ENCODE measurements at places on chromosomes 2 and 18. TPM values are rescaled to one million over a fixed set of nuclear protein-coding genes. Genes with fewer than 3 reads are reported as not detected.

FAM237A gene
- total RNA-seq: not detected

TLX2 gene
- total RNA-seq: not detected

METTL4 gene
- total RNA-seq: 1.6 TPM

SERPINB11 gene
- not detected for total RNA-seq

GPAT2 gene
- 1.1 TPM for total RNA-seq

CHRND gene
- 49.1 TPM for total RNA-seq

GRB14 gene
- 2.8 TPM for total RNA-seq

RUFY4 gene
- total RNA-seq: not detected

SIX2 gene
- 51.6 TPM for total RNA-seq

SH2D6 gene
- not detected for total RNA-seq

ACTG2 gene
- total RNA-seq: 0.41 TPM

ADAM23 gene
- total RNA-seq: 2.4 TPM

GALNT14 gene
- not detected for total RNA-seq

LYPD1 gene
- total RNA-seq: not detected

SATB2 gene
- total RNA-seq: 6.4 TPM

C2orf78 gene
- not detected for total RNA-seq

GRCh38 chr18:24536834-24537233 is 76.4 kb downstream of the HRH4 start:
- no peak overlapping the region for H3K27ac ChIP-seq
- no peaks in the 10 kb centered on the region for H3K36me3 ChIP-seq

DNA sequence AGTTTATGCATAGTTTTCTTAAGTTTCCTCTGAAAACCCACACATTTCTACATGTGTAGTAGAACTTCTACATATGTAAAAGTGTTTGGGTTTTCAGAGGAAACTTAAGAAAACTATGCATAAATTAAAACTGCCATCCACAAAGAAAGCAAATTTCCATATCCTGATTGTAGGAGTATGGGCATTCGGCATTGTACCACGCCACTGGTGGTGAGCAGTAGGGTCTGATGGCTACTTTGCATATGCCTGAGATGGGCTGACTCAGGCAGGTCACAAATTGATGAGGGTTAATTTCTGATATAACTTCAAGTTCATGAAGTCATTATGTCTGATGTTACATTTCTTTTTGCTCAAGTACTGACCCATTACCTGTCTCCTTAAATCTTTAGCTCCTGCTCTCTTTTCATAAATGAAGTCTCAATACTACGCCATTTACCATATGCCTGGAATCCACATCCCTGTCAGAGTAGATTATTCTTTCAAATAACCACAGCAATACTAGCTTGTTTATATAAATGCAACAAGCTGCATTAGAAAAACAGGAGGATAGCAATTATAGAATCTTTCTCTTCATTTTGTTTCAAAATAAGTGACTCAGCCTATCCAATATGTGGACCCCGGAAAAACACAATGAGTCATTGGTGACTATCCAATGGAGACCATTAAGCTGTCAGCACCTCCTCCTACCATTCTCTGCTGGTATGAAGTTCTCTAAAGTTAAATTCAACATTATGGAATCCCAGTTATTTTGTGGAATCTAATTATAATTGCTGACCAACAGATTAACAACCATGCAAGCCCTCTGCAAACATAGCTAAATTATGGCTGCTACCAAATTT is 355.2 kb upstream of the UBE2E3 start:
- H3K27me3 ChIP-seq: no peaks in the 10 kb centered on the region
- H3K27ac ChIP-seq: no peak overlapping the region
- H3K4me1 ChIP-seq: no peaks in the 10 kb centered on the region

GRCh38 chr2:182422864-182423263 is 4.0 kb downstream of the PDE1A start:
- no peaks in the 10 kb centered on the region for H3K27me3 ChIP-seq
- H3K4me3 ChIP-seq: peak overlapping the region; percentile 15
- DNase-seq: no peak
- no peaks in the 10 kb centered on the region for H3K4me1 ChIP-seq
- no peaks in the 10 kb centered on the region for H3K36me3 ChIP-seq
- H3K27ac ChIP-seq: peak overlapping the region; percentile 10

DNA sequence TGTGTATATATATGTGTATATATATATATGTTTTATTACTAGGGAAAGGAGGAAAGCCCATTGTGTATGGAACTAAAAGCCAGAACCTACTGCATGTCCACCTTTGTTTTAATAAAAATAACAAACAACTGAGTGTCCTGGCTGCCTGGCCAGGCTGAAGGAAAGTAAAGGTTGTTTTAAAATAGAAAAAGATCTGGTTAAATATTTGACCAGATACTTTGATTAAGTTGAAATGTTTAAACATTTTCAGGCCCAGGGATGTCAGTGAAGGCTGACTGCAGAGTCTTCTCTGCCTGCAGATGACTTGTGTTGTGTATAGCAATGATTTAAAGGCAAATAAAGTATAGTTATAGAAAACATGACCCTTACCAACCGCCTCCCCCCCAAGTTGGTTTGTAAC is 22.8 kb downstream of the SPTBN1 start:
- H3K27me3 ChIP-seq: no peaks in the 10 kb centered on the region
- no peaks in the 10 kb centered on the region for H3K36me3 ChIP-seq
- DNase-seq: no peak

GRCh38 chr18:58952858-58953257 is 88.2 kb downstream of the ZNF532 start:
- DNase-seq: no peak
- H3K4me1 ChIP-seq: peaks cover 4% of the 10 kb centered on the region
- H3K36me3 ChIP-seq: peaks cover 21% of the 10 kb centered on the region
- H3K27me3 ChIP-seq: no peaks in the 10 kb centered on the region

DNA sequence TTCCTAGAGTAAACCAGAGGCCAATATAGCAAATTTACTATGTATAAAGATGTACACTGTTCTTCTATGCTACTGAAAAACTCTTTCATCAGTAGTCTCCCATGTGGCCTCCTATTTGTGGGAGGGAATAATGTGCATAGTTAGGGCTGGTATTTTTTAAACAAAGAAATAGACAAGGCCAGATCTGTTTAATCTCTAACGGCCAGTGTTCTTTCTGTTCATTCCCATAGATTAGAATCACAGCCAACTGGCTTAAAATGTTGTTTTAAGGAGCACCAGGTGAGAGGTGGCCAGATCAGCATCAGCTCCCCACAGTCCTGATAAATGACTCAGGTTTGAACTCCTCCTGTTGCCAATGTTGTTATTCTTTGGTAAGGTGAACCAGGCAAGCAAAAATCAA is 12.1 kb downstream of the LYPD6 start:
- H3K4me3 ChIP-seq: no peak overlapping the region
- no peaks in the 10 kb centered on the region for H3K4me1 ChIP-seq
- no peaks in the 10 kb centered on the region for H3K27me3 ChIP-seq
- no peak for DNase-seq
- no peak overlapping the region for H3K27ac ChIP-seq

DNA sequence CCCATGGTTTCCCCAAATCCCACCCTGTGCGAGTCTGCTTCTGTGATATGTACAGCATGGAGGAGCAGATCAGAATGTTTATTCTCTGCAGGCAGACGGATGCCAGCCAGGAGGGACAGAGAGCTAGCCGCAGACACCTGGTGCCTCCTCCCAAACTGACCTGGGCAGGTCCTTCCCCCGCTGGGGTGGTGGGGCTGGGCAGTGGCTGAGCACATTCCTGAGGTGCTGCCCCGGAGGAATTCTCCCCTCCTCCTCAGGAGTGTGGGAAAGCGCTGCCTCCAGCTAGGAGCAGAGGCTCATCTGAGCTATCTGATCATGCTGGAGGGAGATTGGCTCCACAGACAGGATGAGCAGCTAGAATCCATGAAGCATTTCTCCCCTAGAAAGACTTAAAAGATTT is 21.7 kb downstream of the C2orf92 start:
- H3K36me3 ChIP-seq: no peaks in the 10 kb centered on the region
- no peak for DNase-seq
- H3K4me3 ChIP-seq: no peak overlapping the region
- no peaks in the 10 kb centered on the region for H3K4me1 ChIP-seq
- H3K27me3 ChIP-seq: no peaks in the 10 kb centered on the region

DNA sequence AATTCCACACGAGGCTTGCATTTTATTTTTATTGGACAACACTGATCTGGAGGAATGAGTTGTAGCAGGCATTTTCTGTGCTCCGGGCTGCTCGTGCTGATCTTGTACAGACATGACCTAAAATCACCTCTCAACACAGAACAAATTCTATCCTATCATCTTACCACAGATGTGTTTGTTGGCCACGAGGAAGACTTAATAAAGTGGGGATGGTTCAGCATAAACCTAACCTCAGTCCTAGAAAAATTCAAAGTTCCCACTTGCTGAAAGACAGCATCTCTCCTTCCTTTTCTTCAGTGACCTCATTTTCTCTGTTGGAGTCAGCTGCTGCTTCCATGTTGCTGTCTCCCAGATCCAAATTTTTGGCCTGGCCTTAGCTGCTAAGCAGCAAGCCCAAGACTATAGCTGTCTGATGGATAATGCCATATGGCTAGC is 45.3 kb downstream of the RBKS start:
- peaks cover 27% of the 10 kb centered on the region for H3K4me1 ChIP-seq
- H3K4me3 ChIP-seq: no peak overlapping the region
- no peaks in the 10 kb centered on the region for H3K36me3 ChIP-seq
- DNase-seq: no peak
- peak overlapping the region; percentile 66 for H3K27ac ChIP-seq
- H3K27me3 ChIP-seq: no peaks in the 10 kb centered on the region

- peaks cover 9% of the 10 kb centered on the region for H3K4me1 ChIP-seq
- DNase-seq: no peak
- H3K27me3 ChIP-seq: no peaks in the 10 kb centered on the region
- H3K4me3 ChIP-seq: no peak overlapping the region
- no peak overlapping the region for H3K27ac ChIP-seq
- no peaks in the 10 kb centered on the region for H3K36me3 ChIP-seq
These were observed 123.2 kb downstream of the CAPN13 start for GRCh38 chr2:30684026-30684425.

- DNase-seq: peak; percentile 44
- H3K4me3 ChIP-seq: no peak overlapping the region
- H3K27ac ChIP-seq: peak overlapping the region; percentile 57
- H3K27me3 ChIP-seq: no peaks in the 10 kb centered on the region
- peaks cover 17% of the 10 kb centered on the region for H3K4me1 ChIP-seq
- no peaks in the 10 kb centered on the region for H3K36me3 ChIP-seq
These were observed 39.2 kb downstream of the MREG start for GRCh38 chr2:215973954-215974699.

DNA sequence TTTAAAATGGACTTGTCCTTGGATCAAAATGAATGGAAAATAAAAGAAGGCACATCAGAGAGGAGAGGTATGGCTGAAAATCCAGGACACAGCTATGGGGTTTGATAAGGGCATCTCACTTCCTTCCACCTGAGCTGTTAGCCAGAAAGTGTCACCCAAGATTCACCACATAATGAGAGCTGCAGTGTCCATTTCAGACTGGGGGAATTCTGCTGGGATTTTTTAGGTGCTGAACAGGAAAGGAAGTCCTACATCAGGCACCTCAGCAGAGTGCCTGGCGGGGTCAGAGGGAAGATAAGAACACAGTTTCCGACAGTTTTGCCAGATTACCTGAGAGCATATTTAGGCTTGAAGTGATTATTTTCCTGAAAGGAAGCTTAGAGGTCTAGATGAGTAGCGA is 187.6 kb upstream of the HNMT start:
- no peak for DNase-seq
- H3K27me3 ChIP-seq: no peaks in the 10 kb centered on the region
- H3K27ac ChIP-seq: no peak overlapping the region
- H3K4me1 ChIP-seq: no peaks in the 10 kb centered on the region
- no peak overlapping the region for H3K4me3 ChIP-seq

DNA sequence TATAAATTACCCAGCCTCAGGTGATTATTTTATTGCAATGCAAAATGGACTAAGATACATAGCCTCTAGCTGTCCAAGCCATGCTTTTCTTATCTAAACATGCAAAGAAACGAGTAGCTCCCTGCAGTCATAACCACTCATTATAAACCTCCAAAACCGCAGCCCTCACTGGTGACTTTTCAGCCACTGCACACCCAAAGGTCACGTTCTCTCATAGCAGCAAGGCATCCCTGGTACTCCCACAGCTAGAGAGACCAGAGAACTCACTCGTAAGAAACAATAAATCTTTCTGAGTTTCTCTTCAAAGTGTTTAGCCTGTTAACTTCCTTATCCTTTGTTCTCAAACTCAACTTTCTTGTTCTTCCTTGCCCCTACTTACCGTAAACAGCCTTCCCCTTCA is 28.5 kb upstream of the RALBP1 start:
- no peaks in the 10 kb centered on the region for H3K4me1 ChIP-seq
- no peaks in the 10 kb centered on the region for H3K27me3 ChIP-seq
- no peak for DNase-seq
- H3K4me3 ChIP-seq: no peak overlapping the region
- H3K27ac ChIP-seq: no peak overlapping the region
- no peaks in the 10 kb centered on the region for H3K36me3 ChIP-seq

- DNase-seq: no peak
- no peaks in the 10 kb centered on the region for H3K4me1 ChIP-seq
- H3K36me3 ChIP-seq: no peaks in the 10 kb centered on the region
- H3K27ac ChIP-seq: no peak overlapping the region
- H3K27me3 ChIP-seq: no peaks in the 10 kb centered on the region
These were observed 566.0 kb downstream of the NR4A2 start for GRCh38 chr2:155766342-155767115.

DNA sequence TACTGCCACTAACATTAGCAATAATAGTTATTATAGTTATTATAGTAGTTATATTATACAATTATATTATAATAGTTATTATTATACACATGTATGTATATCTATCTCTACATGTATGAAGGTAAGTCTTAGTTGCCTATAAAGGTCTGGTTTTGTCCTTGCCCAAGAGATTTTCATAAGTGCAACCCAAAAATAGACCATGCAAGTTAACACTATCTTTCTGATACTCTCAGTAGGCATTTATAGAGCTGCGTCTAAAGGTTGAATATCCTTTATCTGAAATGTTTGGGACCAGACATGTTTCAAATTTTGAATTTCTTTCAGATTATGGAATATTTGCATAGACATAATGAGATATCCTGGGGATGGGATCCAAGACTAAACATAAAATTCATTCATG is 175.4 kb downstream of the MEMO1 start:
- H3K27me3 ChIP-seq: no peaks in the 10 kb centered on the region
- no peak overlapping the region for H3K27ac ChIP-seq
- peaks cover 16% of the 10 kb centered on the region for H3K4me1 ChIP-seq

DNA sequence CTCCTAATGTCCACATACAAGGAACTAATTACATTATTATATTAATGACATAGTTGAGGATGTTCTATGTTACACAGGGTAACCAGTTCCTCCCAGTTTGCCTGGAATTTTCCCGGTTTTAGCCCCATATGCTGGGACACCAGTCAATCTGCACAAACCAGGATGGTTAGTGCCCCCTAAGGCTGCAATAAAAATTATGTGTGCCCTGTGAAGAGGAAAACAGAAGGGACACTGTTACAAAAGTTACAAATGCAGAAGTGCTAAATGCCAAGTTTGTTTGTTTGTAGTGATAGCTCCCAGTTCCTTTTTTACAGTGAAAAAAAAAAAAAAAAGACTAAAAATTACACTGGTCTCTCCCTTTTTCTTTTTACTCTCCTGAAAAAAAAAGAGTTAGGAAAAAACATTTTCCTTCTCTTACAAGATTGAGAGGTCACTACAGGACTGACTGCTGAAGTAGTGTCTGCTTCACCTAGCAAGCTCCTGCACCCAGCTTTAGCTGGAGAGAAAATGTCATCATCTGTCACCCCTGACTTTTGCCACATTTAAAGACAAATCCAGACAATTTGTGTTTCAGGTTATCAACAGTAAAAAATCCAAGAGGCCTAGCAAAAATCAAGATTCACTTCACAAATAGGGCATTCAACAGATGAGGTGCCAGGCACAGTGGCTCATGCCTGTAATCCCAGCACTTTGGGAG is 3.2 kb downstream of the ANKRD44 start:
- H3K4me1 ChIP-seq: peaks cover 38% of the 10 kb centered on the region
- no peak for DNase-seq
- H3K27me3 ChIP-seq: no peaks in the 10 kb centered on the region
- no peaks in the 10 kb centered on the region for H3K36me3 ChIP-seq
- H3K27ac ChIP-seq: peak overlapping the region; percentile 63

- no peaks in the 10 kb centered on the region for H3K36me3 ChIP-seq
- DNase-seq: no peak
- no peak overlapping the region for H3K27ac ChIP-seq
These were observed 68.6 kb upstream of the DNAJC10 start for GRCh38 chr2:182647499-182647787.
